ENCODE measurements at places on chromosomes 2 and 18.
A peak's percentile ranks its signal among the peaks of the same experiment; 100 is the strongest.

DNA sequence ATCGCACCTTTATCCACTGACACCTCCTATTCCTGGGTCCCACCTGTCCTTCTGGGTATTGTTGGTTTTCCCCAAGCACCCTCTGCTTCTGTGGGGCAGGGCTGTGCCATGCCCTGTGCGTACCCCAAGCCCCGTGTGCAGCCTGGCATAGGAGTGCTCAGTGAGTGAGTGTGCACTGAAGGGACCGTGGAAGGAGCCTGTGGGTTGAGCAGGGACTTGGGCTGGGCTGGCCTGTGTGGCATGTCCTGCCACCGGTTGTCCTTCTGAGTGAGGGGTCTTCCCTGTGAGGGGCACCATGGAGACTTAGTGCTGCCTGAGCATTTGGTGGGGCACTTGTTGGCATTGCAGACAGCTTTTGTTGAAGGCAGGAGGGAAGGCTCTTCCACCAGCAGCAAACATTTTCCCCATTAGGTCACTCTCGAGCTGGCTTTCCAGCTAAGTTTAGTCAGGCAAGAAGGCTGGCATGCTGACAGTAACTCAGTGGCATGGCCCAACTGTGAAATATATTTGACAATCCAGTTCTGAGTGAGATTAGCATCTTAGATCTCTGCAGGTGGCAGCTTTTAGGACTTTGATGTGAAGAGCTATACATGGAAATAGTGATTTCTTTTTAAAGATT lies 64.7 kb downstream of the LPIN1 start:
- no peak for DNase-seq

GRCh38 chr2:37561615-37562569 lies 109.5 kb downstream of the CDC42EP3 start:
- DNase-seq = peak; percentile 96

DNA sequence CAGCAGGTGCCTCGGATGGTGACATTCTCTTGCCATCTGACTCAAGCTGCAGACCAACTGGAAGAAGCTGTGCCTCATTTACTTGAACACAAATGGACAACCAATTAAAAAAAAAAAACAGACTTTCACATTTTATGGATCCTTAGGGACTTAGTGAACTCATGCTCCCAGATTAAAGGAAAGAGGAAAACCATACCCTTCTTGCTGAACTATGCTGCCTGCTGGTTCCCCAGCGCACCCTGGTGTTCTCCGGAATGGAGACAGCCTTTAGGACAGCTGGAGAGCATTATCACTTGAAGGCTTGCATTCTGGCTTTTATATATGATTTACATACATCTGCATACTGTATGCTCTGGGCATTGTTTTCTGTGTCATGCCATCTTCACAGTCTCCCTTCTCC lies 370.7 kb downstream of the SLC4A3 start:
- DNase-seq = peak; percentile 36

GRCh38 chr2:143559147-143559546 lies 429.9 kb downstream of the ARHGAP15 start:
- no peak for DNase-seq

GRCh38 chr18:73840319-73840945 lies 307.2 kb downstream of the FBXO15 start:
- DNase-seq = no peak

- DNase-seq = peak; percentile 32
Measured at GRCh38 chr18:39806525-39806924, 2148.5 kb upstream of the PIK3C3 start.

DNA sequence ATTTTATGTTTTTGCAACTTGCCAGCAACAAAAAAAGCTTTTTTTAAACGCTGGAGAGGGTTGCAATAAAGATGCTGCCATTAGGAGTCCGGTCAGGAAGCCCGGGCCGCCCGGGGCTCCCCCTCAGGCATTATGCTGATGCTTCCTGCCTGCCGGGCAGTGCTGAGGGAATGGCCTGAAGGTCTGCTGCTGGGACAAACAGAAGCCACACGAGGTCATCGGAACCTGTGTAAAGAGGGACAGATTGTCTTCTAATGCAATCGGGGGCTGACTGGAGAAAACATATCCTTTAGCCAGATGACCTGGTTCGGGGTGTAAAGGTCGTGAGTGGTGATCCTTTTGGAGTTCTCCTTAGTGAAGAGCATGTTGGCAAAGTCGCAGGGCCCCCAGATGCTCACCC lies 2.3 kb downstream of the IMPA2 start:
- DNase-seq = no peak

GRCh38 chr18:79589601-79590091 lies 90.0 kb upstream of the CTDP1 start:
- peak; percentile 23 for DNase-seq

DNA sequence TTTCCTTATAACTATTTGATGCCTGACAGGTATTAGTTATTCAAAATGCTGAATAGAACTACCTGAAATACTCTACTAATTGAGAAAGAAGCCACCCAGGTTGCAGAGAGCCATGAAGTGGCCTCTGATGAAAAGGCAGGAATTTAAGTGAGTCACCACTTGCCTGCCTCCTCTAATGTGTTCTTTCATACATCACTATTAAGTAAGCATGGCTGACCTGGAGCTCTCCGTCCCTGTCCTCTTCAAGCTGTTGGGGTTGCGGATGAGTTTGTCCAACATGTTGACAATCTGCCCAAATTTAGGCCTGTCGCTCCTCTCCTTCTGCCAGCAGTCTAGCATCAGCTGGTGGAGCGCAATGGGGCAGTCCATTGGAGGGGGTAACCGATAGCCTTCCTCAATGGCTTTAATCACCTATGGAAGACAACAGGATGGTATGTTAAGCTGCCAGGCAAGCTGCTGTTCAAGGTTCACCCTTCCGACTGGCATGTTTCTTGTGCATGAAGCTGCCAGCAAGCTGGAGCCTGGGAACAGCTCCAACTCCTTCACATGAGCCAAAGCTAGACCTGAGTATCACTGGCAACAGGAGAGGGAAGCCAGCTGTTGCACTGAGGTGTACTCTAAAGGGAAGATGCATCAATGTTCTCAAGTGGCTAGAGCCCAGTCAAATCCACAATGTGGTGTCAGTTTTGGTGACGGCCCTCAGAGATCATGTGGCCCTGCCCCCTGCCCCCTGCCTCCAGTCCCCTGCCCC lies 142.2 kb downstream of the EPHA4 start:
- no peak for DNase-seq

GRCh38 chr18:79283131-79283810 lies 112.5 kb upstream of the NFATC1 start:
- DNase-seq = no peak

DNA sequence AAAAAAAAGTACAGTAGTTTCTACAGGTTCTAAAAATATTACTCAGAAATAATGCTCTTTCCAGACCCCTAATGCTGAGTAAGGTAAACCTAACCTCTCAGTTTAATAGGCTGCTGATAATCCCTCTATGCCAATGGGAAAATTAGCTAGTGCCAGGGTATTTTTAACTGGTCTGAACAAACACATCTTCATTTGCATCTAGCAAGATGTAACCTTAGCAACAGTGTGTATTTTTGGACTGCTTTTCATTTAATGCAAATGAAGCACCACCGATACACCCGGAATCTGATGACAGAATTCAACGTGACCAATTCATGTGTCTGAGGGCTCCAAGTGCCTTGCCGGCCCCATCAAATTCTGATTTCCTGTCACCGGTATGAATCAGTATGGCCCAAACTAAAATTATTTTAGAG lies 47.4 kb upstream of the CYRIA start:
- DNase-seq = no peak
